ENCODE measurements at places on chromosomes 1 and 21.
A peak's percentile ranks its signal among the peaks of the same experiment; 100 is the strongest.

GRCh38 chr1:111052246-111052645, 87.6 kb downstream of the DRAM2 start:
- DNase-seq: no peak

DNA sequence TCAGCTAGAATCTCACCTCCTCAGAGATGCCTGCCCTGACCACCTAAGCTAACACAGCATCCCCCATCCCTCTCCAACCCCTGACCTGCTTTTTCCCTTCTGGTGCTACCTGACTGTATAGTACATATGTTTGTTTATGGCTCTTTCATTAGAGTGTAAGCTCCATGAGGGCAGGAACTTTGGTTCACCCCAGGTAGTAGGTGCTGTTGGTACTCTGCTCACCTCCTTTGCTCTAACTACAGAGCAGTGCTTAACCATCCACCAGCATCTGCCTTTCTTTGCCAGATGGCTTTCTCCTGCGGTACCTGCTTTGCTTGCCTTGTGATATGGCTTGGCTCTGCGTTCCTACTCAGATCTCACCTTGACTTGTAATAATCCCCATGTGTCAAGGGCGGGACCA, 18.7 kb upstream of the BLACAT1 start:
- no peak for DNase-seq

GRCh38 chr1:200206340-200206739, 178.8 kb downstream of the NR5A2 start:
- no peak for DNase-seq

DNA sequence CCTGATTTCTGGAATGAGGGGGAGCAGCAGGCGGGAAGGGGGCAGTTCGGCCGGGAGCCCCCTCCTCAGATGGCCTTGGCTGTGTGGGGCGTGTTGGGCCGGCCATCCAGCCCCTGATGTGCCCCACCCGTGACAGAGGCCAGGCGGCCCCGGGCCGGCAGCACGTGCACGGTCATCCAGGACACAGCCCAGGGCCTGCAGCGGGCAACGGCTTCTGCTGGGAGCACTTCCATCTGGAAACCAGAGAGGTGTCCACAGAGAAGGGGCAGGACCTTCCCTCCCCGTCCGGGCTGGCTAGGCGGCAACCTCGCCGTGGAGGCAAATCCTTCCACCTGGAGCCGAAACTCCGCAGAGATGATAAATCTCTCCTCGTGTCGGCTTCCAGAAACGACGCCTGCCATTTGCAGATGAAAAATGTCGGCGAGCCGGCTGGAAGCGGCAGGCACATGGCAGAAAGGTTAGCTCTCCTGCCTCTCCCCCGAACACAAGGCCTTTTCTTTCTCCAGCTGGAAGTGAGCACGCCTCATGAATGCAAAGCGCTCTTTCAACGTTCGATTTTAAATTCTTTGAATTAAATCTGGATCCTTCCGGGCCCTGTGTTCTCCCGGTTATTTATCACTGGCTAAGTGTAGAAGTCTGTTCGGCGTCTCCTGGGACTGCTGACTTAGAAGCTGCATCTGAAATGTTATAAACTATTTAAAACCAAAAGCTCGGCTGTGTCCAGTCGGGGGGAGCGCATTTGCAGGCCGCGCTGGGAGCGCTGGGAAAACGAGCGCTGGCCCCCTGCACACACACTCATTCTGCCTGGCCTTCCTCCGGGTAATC, 9.4 kb upstream of the ACTRT2 start:
- no peak for DNase-seq

GRCh38 chr1:5423109-5423508, 569.1 kb downstream of the NPHP4 start:
- no peak for DNase-seq

- no peak for DNase-seq
Measured at GRCh38 chr21:45364468-45365185, 40.3 kb upstream of the COL18A1 start.

DNA sequence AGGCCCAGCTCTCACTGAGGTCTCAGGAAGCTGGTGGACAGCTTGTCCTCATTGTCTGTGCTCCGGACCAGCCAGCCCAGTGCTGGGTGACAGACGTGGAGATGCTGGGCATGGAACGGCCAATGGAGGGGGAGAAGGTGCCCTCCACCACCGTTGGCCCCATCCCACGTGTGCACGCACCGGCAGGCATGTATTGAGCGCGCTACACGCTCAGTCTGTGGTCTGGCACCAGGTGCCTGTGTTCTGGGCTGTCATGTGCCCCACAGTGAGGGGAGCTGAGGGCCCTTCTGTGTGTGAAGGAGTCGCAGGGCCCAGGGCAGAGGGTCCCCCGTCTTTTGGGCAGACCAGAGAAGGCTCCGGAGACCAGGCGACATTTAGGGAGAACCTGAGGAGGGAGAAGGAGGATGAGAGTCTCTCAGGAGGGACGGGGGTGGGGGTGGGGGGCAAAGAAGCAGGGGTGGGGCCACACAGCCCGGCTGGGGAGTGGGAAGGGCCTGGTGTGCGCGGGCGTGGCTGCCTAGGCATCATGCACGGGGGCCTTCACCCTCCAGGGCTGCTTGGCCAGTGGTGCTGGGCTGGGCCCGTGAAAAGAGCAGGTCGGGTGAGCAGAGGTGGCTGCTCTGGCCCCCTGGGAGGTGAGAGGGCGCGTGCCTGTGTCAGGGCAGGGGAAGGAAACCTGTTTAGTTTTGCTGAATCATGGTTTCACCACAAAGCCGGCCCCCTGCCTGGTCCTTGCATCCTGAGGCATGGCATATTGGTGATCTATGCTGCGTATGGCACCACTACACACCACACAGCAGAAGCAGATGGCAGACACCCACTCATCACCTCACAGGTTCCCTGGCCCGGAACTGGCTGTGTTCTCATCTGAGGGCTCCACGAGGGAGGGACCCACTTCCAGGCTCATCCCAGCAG, 86.7 kb upstream of the TTC34 start:
- DNase-seq: no peak

DNA sequence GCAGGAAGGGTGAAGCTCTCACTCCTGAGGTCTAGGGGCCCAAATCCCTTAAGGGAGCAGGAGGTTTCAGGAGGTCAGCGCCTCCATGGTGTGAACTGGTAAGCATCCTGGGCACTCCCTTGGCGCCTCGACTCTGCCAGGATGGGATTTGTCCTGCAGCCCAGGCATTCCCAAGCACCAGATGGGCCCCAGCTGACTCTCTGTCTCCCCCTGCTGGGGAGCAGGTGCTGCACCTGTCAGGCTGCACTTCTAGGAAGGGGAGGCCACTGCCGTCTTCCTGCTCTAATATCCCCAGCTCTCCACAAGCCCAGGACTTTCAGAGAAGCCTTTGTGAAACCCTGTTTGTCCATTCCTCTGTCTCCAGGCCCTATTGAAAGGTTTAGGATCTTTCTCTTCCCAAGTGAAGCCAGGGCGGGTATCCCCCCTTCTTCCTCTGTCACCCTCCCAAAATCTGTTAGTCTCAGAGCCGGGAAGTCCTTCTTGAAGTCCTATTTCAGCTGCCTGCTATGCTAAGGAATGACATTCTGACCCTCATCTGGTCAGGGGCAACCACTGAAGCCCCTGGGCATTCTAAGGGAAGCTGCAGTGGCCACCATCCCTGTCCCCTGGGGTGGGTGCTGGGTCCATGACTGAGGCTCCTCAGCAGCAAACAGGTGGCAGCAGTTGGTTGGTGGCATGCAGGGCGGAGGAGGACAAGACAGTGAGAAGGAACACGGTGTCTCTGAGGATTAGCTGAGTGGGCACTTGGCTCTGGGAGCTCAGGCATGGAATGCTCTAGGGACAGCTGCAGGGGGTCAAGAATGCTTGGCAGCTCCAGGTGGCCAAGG, 3.2 kb downstream of the MYBPH start:
- peak; percentile 2 for DNase-seq

- DNase-seq: no peak
Measured at GRCh38 chr1:43363283-43363934, 4.4 kb downstream of the ELOVL1 start.

DNA sequence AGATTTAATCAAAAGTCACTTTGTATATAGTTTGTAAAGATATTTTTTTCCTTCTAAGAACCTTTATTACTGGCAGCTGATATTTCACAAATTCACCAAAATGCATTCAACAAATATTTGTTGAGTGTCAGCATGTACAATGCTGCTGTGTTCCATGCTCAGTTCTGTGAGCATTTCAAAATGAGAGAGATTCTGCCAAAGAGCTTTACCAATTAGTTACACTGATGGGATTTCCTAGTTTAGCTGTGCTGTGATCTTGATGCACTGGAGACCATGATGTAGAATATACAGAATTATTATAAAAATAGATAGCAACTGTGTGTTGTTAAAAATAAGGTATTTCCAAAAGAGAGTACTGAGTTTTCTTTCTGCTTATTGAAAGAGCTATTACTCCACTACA, 225.6 kb downstream of the BRINP3 start:
- no peak for DNase-seq

DNA sequence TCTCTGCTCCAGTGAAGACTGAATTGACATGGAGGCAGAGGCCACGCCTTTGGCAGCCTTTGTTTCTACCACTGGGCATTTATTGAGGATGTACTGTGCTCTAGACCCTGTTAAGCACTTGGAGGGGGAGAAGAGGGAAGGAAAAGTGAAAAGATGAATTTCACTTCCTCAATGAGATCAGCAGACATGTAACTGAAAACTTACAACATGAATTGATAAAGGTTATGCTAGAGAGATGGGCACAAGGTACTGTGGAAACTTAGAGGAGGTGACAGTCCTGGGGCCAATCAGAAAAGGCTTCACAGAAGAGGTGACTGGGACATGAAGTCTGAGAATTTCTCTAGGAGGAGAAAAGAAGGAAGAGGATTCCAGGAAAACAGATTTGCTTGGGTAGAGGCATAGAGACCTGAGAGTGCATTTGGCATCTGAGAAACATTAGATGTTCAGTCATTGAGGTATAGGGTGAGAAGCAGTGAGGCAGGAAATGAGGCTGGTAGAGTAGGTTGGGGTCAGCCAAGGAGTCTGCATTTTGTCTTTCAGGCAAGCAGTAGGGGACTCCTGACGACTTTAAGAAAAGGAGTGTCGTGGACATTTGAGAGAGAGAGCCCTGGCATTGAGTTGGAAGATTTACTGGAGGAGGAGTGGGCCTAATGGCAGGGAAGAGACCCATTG, 113.0 kb downstream of the SYT2 start:
- no peak for DNase-seq
